ENCODE measurements at places on chromosomes 1 and 21.
A peak's percentile ranks its signal among the peaks of the same experiment; 100 is the strongest.

DNA sequence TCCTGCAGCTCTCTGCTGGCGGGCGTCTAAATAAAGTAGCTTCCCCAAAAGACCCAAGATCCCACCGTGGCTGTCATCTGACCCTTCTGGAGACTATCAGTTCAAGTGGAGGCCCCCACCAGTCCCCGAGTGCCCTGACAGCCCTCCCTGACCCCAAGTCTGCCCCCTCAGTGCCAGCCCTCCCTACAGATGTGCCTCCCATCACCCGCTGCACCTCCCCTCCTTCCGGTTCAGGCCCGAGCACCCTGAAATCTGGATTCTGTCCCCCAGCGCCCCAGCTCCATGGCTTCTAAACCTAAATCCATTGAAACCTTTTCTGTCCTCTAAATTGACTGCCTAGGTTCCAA is 595 bp downstream of the IL10RB start:
- DNase-seq: no peak

DNA sequence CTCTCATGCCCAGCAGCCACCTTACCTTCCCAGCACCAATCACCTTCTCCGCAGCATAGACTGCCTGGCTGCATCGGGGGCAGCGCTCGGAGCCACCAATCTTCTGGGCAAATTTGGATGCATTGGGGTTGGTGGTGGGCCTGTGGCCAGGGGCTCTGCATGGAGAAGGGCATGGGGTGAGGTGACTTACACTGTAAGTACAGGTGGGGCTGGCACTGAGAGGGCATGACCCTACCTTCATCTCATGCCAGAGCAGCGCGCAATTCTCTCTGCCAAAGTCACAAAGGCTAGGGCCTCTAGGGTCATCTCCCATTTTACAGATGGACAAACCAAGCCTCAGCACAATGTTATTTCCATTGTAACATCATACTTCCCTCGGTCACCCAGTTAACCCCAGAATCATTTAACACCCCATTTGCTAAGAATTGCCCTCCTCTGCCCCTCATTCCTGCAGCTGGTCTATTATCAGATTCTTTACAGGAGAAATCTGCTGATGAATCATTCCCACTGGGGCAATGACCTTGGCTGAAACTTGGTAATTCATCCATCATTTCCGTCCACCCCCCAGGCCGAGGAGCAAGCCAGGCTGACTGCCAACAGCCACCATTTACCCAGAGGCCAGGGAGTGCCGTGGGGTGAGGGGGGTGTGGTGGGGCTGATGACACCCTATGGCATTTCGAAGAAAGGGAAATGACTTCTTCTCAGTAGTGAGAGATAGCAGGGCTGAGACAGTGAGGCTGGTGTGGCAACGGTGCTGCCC is 17.9 kb downstream of the CSRP1 start:
- no peak for DNase-seq

GRCh38 chr1:237025358-237026074 is 16.5 kb upstream of the RYR2 start:
- DNase-seq: no peak

GRCh38 chr1:172134087-172134731 is 286.3 kb upstream of the C1orf105 start:
- no peak for DNase-seq

- no peak for DNase-seq
Measured at GRCh38 chr1:24418898-24419628, 3.5 kb downstream of the NIPAL3 start.

- DNase-seq: no peak
Measured at GRCh38 chr1:64042331-64043100, 160.9 kb upstream of the UBE2U start.

DNA sequence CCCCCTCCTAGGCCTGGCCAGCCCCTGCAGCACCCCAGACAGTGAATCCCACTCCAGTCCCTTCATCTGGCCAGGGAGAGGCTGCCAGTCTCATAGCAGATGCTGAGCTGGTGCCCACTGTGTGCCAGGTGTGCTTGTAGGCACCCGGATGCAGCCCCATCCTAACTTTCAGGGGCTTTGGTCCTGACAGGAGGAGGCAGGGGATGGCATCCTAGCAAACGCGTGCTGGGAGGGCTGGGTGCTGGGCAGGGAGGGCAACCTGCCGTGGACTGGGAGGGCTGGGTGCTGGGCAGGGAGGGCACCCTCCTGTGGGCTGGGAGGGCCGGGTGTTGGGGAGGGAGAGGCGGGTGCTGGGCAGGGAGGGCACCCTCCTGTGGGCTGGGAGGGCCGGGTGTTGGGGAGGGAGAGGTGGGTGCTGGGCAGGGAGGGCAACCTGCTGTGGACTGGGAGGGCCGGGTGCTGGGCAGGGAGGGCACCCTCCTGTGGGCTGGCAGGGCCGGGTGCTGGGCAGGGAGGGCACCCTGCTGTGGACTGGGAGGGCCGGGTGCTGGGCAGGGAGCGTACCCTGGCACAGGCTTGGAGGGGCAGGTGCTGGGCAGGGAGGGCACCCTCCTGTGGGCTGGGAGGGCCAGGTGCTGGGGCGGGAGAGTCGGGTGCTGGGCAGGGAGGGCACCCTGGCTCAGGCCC is 35.3 kb downstream of the SLC19A1 start:
- DNase-seq: no peak

- no peak for DNase-seq
Measured at GRCh38 chr21:40051801-40052200, 184.6 kb downstream of the PCP4 start.

DNA sequence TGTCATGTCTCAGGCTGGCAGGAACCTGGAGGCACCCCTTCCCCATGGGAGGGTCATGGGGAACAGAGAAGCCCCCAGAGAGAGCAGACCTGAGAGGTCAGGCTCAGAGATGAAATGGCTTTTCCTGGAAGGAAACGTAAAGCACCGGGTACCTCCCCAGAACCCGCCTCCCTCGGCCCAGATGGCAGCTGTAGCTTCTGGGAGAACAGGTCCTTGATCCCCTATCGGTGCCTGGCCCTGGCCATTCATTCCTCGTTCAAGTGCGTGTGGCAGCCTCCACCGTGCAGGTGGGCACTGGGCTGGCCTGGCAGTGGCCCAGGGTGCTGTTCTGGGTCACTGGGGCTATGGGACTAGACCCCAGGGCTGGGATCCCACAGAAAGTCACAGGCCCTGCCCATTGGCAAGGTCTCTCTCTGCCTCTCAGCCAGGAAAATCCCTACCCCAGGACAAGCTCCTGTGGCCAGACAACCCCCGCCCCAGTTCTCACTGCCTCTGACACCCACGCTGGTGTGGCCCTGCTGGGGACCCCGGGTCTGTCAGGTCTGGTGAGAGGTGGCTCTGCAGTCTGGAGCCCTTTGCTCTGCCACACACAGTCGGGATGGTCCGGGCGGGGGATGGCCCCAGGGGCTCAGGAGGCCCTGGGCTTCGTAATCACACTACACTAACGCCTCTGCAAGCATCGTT is 183.2 kb upstream of the VAMP3 start:
- DNase-seq: no peak

- DNase-seq: no peak
Measured at GRCh38 chr1:23444104-23444533, 19.6 kb upstream of the TCEA3 start.

GRCh38 chr1:76697361-76697760 is 169.9 kb upstream of the ST6GALNAC5 start:
- no peak for DNase-seq

DNA sequence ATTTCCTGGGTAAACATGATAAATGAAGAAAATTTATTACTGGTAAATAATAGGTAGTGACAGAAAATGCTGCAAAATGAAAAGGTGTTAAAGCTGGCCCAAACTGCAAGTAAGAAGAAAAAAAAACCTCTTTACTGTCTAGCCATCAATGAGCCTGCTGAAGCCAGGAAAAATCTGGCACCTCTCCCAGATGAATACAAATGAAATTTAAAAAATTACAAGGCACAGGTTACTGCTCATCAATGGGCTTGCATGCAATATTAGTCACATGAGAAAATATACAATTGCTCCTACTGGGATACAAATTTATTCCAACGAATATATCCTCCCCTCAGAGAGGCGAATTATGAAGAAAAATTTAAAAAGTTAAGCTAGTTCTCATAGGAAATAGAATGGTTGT is 1422.5 kb downstream of the KCNT2 start:
- DNase-seq: no peak

- no peak for DNase-seq
Measured at GRCh38 chr1:12196641-12197482, 30.1 kb downstream of the TNFRSF1B start.

DNA sequence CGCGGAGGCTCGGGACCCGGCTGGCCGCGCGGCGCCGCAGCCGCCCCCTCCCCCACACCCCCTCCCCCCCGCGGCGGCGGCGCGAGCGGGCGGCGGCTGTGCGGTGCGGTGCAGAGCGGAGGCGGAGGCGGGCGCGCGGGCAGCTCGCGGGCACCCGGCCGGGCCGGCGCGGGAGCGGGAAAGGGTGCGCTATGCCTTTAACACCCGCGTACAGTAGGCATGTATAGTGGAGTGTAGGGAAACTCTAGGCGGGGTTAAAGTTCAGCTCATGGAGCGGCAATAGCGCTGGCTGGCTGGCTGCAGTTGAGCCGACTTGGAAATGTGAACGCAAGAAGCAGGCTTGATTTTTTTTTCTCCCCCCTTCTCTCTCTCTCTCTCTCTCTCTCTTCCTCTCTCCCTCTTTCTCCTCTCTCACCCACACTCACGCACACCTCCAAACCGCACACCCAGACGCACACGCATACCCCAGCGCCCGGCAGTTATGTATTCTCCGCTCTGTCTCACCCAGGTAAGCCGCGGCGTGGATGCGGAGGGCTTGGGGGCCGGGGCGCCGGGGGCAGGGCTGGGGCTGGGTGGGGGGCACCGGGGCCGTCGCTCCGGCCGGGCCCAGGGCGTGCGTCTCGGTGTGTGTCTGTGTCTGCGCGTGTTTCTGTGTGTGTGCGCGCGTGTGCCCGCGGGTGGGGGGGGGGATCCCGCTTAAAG is at the start of gene NFIA:
TSS of gene NFIA (plus strand) at position 251 of the 702 bp plus-strand sequence.
- peak; percentile 11 for DNase-seq

DNA sequence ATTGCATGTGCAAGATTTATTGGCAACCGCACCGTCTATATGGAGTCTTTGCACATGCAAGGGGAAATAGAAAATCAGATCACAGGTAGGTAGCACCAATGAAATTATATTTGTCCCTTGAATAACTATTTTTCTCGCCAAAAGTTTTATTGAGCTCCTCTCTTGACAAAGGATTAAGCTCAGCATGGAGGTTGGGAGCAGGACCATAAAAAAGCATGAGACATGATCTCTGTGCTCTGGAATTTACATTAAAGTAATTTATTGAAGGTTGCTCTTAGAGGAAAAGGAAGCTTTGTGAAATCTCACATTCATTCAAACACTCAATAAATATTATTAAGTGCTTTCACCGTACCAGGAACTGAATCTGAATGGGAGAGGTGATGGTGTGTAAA is 66.0 kb upstream of the UBE2U start:
- no peak for DNase-seq

- no peak for DNase-seq
Measured at GRCh38 chr1:14010476-14010875, 310.5 kb downstream of the PRDM2 start.

GRCh38 chr1:209777587-209777986 is 6.8 kb downstream of the C1orf74 start:
- no peak for DNase-seq

DNA sequence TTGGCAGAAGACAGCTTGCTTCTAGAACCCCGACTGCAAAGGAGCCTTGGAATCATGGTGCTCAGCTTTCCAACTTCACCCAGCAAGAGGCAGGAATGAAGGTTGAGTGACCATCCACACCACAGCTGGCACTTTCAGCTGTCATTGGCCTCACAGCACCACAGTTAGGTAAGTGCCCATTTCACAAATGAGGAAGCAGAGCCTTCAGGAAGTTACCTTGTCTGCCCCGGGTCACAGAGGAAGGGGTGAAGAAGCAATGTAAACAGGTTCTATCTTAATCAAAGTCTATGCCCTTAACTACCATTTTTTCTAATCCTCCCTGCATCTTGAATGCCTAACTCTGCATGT is 156.0 kb downstream of the GLUL start:
- no peak for DNase-seq

GRCh38 chr1:153938996-153939395 is 7.5 kb downstream of the DENND4B start:
- DNase-seq: no peak

DNA sequence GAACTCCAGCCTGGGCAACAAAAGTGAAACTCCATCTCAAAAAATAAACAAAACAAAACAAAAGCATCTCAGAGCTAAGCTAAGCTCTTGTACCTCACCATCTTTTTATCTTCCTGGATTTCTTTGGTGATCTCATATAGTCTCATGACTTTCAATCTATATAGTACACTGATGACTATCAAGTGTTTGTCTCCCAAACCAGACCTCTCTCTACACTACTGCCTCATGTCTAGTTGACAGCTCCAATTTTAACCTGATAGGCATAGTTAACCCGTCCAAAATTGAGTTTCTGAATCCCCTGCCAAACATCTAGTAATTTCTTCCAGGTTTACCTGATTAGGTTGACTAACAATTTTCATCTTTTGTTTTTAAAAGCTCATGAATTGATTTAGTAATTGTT is 151.7 kb downstream of the COP1 start:
- no peak for DNase-seq

- no peak for DNase-seq
Measured at GRCh38 chr1:187338762-187339412, 510.1 kb downstream of the PLA2G4A start.

DNA sequence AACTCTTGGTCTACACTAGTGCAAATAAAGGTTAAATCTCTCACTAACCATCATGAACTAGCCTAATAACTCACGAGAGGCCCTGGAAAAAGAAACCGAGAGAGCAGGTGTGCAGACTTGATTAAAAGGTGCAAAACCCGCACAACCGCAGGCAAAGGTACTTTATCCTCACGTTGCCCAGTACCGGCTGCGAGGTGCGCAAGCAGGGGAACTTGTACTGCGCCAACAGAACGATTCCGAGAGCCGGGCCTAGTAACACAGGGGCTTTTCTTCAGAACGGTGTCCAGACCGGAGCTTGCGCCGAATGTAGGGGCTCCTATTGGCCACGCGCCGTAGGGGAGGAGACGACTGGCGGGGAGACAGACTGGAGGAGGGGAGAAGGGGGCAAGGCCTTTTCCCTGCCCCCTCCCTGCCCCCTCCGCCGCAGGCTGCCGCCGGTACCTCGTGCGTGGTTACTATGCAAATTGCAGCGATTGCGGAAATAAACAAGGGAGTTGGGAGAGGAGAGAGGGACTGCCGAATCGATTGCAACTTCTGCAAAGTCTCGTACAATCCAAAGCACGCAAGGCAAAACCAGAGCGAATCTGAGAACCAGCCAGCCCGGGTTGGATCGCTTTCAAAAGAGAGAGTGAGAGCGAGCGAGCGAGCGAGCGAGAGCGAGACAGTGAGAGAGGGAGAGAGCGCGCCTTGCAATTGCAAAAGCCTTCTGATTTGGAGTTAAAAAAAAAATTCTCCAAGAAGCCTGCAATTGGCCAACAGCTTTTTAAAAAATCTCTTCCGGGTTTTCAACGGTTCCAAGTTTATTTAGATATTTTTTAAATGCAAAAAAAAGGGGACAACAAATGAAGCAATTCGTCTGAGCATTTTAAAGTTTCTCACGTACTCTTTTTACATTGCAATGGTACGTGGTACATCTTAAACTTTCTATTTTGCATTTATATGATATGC is 5.4 kb upstream of the NFIA start:
- peak; percentile 43 for DNase-seq

GRCh38 chr1:9654834-9655723 is 3.5 kb downstream of the PIK3CD start:
- peak; percentile 62 for DNase-seq

GRCh38 chr1:82284213-82284612 is 483.5 kb downstream of the ADGRL2 start:
- no peak for DNase-seq

GRCh38 chr1:167477986-167478385 is 40.3 kb downstream of the CD247 start:
- DNase-seq: no peak
